ENCODE measurements at places on chromosomes 1 and 21.

DNA sequence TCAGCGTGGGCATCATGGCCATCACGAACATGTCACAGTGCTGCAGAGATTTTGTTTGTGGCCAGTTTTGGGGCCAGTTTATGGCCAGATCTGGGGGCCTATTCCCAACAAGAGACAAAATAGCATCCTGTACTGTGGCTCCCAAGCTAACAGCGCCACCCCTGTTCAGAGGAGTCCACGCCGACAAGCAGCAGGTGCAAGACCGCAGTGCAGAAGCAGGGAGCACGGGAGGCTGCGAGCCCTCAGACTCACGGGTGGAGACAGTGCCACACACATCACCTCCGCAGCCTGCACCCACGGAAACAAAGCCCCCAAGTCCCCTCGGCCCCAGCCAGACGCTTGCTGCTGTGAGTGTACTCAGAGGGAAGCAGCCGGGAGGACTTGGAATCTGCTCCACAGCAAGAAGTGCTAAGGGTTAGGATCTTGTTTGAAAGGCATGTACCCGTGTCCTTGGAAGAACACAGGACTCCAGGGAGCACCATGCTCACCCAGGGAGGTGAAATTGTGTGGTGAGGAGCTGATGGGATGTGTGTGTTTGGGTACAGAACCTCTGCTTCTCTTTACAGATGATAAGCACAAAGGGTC is 7.1 kb downstream of the TCP10L start:
- no peak for DNase-seq

DNA sequence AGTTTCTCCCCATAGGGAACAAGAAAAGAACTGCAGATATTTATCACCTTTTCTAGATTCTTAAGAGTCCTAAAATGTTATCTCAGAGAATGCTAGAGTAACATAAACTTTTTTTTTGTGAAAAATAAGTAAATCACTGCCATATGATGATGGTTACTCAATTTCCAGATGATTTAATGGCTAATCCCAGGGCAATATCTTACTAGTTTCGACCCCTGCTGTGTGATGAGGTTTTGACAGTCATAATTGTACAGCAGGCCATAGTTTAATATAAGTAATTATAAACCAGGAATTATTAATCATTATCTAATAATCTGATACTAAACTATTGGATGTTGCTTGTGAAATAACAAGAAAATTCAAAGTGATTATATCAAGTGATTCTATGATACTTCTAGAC is 210.6 kb downstream of the HLX start:
- DNase-seq, result no peak

GRCh38 chr1:248585266-248585665 is 10.7 kb upstream of the OR2T34 start:
- DNase-seq, result no peak

- no peak for DNase-seq
Observed at GRCh38 chr1:87905651-87906050, 577.0 kb downstream of the LMO4 start.

- DNase-seq, result no peak
Observed at GRCh38 chr1:56957931-56958330, 7.9 kb downstream of the C8B start.

- no peak for DNase-seq
Observed at GRCh38 chr1:229203030-229203751, 67.7 kb upstream of the RAB4A start.

DNA sequence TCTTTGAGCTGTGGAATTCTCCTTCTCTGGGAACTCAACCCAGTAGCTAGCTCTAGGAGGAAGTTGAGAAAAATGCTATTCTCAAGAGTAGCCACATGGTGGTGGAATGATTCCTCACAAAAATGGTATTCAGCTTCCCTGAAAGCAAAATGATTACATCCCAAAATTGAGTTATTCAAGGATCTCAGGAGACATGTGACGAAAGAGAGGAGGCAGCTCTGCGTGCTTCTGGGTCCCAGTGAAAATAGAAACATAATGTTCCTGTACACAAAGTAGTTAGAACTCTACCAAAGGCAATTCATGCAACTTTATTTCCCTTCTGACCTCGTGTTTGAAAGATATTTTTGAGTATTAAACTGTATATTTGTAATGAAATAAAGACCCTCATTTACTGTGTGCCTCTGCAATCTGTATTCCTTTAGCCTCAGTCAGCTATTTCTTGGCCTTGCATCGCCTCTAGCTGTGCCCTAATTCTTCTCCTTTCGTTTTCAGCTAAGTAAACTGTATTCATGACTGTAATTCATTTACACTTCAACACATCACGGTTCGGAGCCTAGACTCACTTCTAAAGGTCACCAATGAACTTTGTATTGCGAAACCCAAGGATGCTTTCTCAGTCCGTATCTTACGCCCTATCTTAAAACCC is 167.3 kb downstream of the FASLG start:
- no peak for DNase-seq

DNA sequence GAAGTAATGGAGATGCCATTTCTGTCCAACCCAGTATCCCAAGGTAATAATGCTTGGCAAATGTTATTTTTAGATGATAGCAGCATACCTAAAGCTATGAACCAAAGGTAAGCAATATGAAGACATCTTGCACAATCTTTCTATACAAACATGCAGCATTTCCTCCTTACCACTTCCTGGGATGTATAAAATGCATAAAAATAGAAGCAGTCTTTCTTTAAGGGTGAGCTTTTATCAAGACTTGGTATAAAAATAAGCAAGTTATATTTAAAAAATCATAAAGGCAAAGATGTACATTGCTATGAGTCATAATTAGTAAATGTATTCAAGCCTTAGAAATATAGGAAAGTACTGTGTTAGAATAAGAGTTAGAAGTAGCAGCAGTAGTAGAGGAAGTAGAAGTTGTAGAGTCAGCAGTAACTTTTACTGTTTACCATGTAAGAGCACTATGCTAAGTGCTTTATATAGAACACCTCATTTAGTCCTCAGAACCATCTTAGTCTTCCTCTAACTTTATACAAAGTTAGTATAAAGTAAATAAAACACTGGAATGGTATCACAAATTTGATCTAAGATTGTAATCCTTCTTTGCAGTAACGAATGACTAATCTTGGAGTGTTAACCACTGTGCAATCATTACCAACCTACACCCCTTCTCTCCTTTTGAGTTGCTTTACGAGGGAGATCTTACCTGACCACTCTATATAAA is 371.3 kb downstream of the VAV3 start:
- no peak for DNase-seq

Measured in GM06990 (cell line).